ENCODE measurements at places on chromosomes 1 and 21.

DNA sequence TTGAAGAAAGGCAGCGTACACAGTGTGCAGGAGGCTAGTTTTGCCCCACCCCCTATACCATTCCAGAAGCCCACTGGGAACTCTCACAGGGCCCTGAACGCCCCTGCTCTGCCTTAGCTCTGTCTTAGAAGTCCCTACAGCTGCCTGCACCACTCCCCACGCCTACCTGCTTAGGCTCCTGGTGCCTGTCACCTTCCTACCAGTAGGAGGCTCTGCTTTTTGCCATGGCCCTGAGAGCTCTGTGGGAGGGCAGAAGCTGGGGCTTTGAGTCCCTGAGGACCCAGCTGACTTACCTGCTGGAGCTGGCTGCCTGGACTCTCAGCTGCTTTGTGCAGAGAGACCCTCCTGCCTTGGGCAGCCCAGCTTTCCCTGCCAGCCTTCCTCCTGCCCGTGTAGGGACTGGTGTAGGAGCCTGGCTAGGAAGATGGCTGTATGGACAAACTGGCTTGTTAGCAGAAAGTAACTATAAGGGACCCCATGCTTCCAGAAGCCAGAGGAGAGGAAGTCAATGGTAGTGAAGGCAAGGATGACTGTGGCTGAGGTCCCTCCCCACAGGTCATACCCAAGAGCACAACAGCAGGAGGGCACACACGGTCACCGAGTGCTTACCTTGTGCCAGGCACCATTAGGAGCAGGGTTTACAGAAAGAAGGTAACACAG, 9.8 kb upstream of the CELSR2 start:
- DNase-seq, result peak; percentile 36

- DNase-seq, result no peak
Observed at GRCh38 chr1:56780826-56781225, 38.4 kb downstream of the FYB2 start.

- DNase-seq, result no peak
Observed at GRCh38 chr1:90133133-90133532, 138.2 kb downstream of the ZNF326 start.

DNA sequence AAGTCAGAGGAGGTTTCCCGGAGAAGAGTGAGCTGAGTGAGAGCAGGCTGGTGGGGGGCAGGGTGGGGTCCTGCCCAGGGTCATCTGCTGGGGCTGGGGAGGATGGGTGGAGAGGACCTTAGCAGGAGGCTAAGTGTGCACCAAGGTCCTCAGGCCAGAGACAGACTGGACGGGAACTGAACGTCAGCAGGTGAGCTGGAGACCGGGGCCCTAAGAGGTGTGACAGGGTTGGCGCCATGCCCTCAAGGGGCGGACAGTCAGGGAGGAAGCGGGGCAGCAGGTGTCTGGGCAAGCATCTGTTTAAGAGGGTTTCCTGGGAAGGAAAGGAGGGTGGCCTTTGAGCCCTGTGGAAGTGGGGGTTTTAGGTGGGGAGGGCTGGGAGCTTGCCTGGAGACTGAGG, 13.6 kb upstream of the PTPN7 start:
- DNase-seq, result no peak
